SK-N-SH (cell line): ENCODE measurements at places on chromosomes 3 and 15. TPM values are rescaled to one million over a fixed set of nuclear protein-coding genes. Genes with fewer than 3 reads are reported as not detected.
A peak's percentile ranks its signal among the peaks of the same experiment; 100 is the strongest.

DNA sequence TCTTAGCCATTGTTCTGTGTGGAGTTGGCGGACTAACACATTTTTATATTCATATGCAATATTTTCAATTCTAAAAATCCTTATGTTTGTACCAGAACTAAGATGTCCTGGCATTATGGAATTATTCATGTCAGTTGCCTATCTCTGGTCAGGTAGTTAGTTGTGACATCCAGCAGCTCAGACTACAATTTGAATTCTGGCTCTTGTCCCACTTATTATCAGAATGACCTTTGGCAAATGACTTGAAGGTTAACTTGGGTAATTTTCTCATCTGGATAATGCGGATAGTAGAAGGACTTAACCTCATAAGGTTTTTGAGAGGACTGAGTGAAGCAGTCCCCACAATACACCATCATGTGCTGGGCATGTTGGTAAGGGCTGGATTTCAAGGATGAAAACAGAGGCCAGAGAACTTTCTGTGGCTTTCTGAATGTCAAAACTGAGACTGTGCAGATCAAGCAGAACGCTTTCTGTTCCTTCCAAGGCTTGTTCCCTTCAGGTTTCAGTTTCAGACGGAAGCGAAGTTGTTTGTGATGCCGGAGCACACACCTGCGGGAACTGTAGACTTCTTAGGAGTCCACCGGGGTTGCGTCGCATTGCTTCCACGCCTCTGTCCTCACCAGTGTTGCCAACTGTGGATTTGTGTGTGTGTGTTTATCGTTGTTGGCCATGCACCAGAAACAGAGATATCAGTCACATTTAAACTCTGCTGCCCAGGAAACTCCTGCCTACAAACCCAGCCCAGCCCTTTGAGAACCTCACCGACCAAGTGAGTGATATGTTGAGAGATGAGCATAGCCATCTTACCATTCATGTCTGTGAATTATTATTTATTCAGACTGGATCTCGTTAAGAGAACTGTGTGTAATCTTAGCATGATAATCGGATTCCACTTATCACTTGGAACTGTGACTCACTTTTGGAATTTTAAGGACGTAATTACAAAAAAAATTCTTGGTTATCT, 76.0 kb downstream of the PTPRG start:
- peak; percentile 15 for DNase-seq
- peak overlapping the region; percentile 31 for H3K27ac ChIP-seq
- peaks cover 5% of the 10 kb centered on the region for H3K36me3 ChIP-seq
- no peak overlapping the region for H3K4me3 ChIP-seq

- no peaks in the 10 kb centered on the region for H3K36me3 ChIP-seq
- no peaks in the 10 kb centered on the region for H3K4me1 ChIP-seq
- H3K4me3 ChIP-seq = no peak overlapping the region
- no peaks in the 10 kb centered on the region for H3K27me3 ChIP-seq
- no peak for DNase-seq
Measured at GRCh38 chr3:118480101-118480860, 554.4 kb downstream of the IGSF11 start.

DNA sequence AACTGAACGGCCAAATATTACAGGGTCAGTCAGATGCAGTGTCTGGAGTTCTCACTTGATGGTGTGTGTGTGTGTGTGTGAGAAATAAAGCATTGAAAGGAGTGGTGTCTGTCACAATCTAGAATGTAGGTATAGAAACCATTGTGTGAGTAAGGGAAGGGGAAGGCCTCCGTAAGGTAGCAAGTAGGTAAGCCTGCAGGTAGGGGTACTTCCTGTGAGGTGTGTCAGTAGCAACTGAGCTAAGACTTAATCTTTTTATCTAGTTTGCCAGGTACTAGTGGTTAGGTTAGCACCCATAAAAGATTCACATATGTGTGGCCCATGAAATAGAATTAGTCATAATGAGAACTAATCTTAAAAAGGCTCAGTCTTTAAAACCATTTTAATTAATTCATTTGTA, 1517.8 kb downstream of the SI start:
- no peak overlapping the region for H3K4me3 ChIP-seq
- H3K27ac ChIP-seq = no peak overlapping the region
- no peaks in the 10 kb centered on the region for H3K4me1 ChIP-seq
- H3K36me3 ChIP-seq = no peaks in the 10 kb centered on the region

DNA sequence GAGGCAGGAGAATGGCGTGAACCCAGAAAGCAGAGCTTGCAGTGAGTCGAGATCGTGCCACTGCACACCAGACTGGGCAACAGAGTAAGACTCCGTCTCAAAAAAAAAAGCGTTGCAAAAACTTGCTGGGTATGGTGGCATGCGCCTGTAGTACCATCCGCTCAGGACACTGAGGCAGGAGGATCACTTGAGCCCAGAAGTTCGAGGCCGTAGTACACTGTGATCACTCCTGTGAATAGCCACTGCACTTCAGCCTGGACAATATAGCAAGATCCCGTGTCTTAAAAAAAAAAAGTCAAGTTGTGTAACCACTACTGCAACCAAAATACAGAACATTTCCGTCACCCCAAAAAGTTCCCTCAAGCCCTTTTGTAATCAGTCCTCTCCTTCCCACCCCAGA, 1.5 kb downstream of the ARPC4 start:
- H3K27ac ChIP-seq = no peak overlapping the region; the same call in 1 of the 2 replicates
- H3K4me1 ChIP-seq = 0 out of 2 replicates have a peak, but pooled peaks cover 10% of the 10 kb centered on the region
- H3K36me3 ChIP-seq = peaks cover 39% of the 10 kb centered on the region
- no peak for DNase-seq
- no peaks in the 10 kb centered on the region for H3K27me3 ChIP-seq

CFAP91 gene
- 3.7 and 6.3 TPM in 2 replicates for polyA plus RNA-seq

KBTBD12 gene
- polyA plus RNA-seq = not detected in 2 replicates

TICRR gene
- polyA plus RNA-seq = 2.0 and 3.2 TPM in 2 replicates
